ENCODE measurements at places on chromosomes 2 and 18.

DNA sequence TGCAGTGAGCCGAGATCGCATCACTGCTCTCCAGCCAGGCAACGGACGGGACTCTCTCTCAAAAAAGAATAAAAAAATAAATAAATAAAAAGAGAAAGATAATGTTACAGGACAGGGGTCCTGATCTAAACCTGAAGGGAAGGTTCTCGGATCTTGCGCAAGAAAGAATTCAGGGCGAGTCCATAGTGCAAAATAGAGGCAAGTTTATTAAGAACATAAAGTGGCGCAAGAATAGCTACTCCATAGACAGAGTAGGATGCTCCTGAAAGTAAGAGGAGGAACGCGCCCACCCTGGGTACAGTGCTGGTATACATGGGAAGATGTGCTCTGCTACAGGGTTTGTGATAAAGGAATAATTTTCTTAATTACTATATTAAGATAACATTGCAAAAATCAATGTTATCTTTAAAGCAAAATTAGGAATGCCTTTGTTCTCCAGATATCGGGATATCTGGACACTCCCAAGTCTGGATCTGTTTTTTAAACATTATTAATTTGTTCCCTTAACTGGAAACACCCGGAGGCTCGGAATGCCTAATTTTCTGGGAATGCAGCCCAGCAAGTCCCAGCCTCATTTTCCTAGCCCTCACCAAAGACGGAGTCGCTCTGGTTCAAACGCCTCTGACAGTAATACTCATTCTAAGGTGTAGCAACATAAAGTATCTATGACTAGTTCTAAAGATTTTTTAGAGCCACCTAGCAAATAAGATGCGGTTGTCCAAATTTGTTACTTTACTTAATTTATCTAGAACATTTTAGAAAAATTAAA lies 38.8 kb downstream of the ACSL3 start:
- no peak for DNase-seq

GRCh38 chr2:64338910-64339500 lies 115.0 kb upstream of the LGALSL start:
- no peak for DNase-seq

- no peak for DNase-seq
Measured at GRCh38 chr2:16050261-16050907, 110.0 kb downstream of the MYCN start.

DNA sequence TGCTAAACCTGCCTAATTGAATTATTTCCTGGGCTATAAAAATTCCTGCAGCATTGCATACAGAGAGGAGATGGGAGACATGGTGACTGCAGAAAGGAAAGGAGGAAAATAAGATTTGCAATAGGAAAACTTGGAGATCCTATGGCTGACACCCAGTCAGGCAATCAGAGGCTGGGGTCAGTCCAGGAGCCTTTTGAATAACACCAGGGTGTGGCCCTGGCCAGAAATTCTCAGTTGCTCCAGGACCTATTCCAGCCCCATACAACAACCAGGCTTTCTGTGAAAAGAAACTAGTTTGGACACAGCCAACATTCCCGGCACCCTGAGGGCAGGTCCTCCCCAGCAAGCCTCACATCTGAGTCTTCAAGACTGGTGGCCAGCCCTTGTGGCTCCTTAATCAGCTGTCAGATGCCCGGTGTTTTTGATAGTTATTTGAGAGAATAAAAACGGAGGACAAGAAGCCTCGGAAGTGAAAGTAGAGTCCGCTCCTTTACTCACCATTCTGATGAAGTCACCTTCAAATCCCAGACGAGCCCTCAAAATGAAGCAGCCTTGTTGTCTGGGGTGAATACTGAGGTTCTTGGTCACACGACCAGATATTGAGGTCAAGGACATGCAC lies 31.1 kb upstream of the GMCL1 start:
- no peak for DNase-seq

DNA sequence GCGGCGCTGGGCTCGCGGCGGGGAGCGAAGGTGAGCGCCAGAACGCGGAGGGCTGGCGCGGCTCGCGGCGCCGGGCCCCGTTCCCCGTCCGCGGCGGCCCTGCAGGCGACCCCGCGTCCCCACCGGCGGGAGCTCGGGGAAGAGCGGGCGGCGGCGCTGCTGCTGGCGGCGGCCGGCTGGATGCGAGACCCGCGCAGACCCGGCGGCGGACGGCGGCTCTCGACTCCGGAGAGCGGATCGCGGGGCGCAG lies 213 bp downstream of the DOK6 start:
- DNase-seq = no peak

GRCh38 chr2:8863331-8863953 lies 26.0 kb upstream of the KIDINS220 start:
- no peak for DNase-seq

DNA sequence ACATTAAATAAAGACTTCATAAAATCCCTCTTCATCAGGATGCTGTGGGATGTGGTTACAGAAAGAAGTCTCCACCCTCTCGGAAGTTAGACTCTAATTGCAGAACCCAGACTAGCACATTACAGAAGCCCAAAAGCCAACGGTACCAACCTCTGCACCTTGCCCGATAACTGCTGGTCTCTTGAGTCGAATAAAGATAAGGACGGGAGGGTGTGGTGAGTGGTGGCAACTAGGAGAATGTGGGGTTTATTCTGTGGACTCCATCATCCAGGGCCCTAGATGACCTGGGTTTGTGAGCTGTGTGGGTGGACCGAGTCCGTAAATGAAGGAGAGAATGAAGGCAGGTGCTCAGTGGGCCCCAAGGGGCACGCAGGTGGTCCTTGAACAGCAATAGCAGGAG lies 462.8 kb upstream of the ID2 start:
- DNase-seq = no peak

DNA sequence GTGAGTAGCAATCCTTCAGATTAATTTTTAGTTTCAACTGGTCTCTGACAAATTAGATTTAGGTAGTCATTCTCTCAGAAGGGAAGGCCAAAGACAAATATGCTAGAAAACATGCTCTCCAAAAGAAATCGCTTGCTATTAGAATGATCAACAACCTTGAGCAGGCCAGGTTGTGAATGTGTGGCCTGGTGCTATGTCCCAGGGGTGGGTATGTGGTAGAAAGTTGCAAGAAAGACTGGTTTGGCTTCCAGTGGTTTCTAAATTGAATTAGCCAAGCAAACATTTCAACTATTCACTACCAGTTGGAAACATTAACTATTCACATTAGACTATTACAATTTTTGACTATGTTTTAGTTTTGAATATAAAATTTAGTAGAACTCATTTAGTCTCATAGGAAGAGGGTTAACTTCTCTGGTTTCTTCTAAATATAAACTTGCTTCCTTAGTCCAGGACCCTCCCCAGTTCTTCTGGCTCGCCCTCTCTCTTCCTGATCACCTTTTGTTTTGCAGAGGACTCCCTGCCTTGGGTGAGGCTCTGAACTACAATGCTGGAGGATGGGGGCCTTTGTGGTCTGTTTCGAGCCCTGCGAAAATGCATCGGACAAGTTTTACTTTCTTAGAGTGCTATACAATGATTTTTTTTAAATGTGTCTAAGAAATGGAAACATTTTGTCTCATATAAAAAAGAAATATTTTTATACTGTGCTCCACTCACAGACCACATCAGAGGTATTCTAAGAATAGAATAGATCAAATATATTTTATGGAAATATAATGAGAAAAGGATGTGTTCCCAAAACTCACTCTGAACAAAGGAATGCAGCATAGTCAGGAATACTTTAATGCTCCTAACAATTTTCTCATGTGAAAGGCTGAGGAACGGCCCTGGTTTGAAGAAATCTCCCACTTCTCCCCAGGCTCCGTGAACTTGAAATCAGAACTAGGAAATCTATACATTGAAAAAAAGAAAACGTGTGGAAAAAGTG lies 375.0 kb upstream of the ZEB2 start:
- DNase-seq = no peak

DNA sequence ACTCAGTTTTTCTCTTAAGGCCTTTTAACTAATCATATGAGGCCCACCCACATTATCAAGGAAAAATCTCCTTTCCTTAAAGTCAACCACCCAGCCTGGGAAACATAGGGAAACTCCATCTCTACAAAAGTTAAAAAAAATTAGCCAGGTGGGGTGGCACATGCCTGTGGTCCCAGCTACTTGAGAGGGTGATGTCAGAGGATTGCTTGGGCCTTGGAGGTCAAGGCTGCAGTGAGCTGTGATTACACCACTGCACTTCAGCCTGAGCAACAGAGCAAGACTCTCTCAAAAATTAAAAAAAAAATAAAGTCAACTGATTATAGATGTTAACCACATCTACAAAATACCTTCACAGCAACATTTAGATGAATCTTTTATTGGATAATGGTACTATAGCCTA lies 5.8 kb downstream of the DPYSL5 start:
- no peak for DNase-seq

- no peak for DNase-seq
Measured at GRCh38 chr2:127951026-127951425, 65.3 kb upstream of the AMMECR1L start.

GRCh38 chr2:126856403-126856802 lies 42.3 kb upstream of the TEX51 start:
- DNase-seq = no peak

DNA sequence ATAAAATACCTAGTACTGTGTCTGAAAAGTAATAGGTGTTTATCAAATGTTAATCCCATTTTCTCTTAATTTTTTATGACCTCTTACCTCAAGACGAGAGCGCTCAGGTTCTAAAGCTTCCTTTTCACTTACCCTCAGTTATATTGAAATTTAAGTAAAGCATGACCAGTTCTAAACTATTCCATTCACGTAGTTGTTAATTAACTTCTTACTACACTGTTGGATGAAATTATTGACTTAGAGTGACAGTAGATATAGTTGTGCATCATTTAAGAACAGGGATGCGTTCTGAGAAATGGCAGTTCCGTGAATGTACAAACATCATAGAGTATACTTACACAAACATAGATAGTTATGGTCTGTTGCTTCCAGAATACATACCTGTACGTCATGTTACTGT lies 20.1 kb upstream of the HTR2B start:
- no peak for DNase-seq
